ENCODE measurements at places on chromosomes 5 and 9.

GRCh38 chr5:2993301-2993700 lies 241.8 kb upstream of the IRX2 start:
- no peak for DNase-seq

DNA sequence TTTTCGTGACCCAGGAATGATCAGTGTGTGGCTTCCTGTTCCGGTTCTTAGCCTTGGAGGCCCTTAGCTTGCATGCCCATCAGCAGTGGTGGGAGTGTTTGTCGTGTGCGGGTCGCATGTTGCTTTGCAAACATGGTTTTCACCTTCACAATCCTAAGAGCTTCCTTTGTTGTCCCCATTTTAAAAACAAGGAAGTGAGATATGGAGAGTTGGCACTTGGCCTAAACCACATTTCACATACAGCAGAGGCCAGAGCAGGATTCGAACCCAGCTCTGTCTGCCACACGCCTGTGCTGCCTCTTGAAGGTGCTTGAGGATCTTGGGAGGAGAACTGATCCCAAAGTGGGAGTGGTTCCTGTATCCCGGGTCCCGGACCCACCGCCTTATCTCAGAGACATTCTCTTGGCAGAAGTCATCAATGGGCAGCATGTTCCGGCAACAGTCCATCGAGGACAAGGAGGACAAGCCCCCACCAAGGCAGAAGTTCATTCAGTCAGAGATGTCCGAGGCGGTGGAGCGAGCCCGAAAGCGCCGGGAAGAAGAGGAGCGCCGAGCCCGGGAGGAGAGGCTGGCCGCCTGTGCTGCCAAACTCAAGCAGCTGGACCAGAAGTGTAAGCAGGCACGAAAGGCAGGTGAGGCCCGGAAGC lies 38.2 kb upstream of the POMT1 start:
- no peak for DNase-seq

DNA sequence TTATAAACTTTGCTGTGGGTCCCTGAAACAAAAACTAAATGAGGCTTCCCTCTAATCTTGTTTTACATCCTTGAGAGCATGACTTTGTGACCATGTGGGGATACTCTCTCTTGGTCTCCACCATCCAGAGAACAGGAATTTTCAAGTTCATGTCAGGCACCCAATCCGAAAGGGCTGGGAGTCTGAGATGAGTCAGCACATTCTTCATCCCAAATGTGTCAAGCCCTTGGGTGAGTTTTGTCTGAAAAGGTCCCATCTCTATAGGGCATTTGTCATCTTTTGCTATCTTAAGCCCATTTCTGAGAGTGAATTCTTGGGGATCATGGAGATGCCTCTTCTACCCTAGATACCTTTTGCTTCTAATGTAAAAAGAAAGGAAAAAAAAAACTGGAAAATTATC lies 26.9 kb upstream of the RAPGEF6 start:
- DNase-seq = no peak

GRCh38 chr5:10540036-10540544 lies 23.8 kb upstream of the ANKRD33B start:
- DNase-seq = no peak

- no peak for DNase-seq
Measured at GRCh38 chr5:81162501-81162900, 70.6 kb upstream of the CKMT2 start.

DNA sequence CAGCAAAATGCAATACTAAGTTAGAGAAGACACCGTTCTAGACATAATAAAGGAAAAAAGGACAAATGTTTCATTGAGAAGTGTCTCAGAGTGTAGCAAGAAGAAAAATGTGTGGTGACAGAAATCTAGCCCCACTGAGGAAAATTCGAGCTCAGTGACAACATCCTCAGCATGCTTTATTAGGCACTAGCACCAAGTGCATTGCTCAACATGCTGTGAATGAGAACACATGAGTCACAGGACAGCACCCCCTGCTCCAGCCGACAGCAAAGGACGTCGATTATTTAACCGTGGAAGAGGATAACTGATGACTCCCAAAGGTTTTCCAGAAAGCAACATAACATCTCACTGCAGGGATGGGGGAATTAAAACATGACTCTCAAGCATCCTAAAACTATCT lies 182.7 kb downstream of the GNAQ start:
- no peak for DNase-seq

GRCh38 chr5:73284985-73285384 lies 112.0 kb downstream of the TMEM174 start:
- no peak for DNase-seq

DNA sequence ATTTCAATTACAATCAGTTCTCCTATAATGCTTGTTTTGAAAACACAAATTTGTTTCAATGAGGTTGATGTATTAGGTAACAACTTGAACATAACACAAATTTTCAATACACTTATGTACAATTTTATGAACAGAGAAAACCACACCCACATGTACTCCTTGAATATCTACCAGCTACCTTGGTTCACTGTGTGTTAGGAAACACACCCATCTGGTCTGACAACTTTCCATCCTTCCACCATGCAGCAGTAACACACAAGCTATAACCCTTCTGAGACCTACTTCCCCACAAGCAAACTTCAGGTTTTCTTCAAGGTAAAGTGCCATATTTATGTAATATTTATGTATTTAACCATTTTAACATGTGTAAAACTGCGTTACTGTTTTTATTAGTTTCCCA lies 36.4 kb upstream of the UBQLN1 start:
- DNase-seq = no peak

- no peak for DNase-seq
Measured at GRCh38 chr5:162664846-162665245, 597.3 kb downstream of the GABRG2 start.

- DNase-seq = no peak
Measured at GRCh38 chr5:157351802-157352092, 85.8 kb downstream of the CYFIP2 start.

DNA sequence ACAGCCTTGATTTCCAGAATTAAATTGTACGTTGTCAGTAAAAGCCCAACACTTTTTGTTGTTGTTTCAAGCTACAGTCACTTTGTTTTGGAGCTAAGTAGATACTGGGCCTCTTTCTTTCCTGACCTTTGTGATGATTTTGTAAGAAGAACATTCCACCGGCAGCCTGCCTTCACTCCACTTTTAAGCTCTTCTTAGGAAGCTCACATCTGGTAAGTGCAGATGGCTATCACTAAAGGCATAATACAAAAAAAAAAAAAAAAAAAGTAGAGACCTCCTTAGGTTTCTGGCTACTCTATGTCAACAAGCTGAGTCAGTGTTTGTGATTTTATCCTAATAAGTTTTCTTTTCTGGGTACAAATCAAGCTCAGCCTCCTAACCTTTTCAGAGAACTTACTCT lies 1922.1 kb upstream of the WWC1 start:
- no peak for DNase-seq

DNA sequence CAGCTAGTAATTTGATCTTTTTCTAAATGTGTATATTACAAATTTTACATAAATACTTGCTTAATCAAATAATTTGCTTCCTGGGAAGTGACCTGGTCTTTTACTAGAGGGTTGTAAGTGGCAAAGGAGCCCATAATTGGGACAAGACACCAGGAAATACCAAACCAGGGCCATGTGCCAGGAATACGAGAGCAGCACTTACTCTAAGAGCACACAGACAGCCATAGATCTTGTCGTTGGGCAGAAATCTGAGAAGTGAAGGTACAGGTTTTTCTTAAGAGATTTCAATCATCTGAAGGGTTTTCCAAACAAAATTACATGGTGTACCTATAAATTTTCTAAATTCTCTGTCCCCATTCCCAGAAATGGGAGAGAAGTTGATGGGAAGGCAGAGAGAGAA lies 179.3 kb downstream of the HINT1 start:
- DNase-seq = no peak

DNA sequence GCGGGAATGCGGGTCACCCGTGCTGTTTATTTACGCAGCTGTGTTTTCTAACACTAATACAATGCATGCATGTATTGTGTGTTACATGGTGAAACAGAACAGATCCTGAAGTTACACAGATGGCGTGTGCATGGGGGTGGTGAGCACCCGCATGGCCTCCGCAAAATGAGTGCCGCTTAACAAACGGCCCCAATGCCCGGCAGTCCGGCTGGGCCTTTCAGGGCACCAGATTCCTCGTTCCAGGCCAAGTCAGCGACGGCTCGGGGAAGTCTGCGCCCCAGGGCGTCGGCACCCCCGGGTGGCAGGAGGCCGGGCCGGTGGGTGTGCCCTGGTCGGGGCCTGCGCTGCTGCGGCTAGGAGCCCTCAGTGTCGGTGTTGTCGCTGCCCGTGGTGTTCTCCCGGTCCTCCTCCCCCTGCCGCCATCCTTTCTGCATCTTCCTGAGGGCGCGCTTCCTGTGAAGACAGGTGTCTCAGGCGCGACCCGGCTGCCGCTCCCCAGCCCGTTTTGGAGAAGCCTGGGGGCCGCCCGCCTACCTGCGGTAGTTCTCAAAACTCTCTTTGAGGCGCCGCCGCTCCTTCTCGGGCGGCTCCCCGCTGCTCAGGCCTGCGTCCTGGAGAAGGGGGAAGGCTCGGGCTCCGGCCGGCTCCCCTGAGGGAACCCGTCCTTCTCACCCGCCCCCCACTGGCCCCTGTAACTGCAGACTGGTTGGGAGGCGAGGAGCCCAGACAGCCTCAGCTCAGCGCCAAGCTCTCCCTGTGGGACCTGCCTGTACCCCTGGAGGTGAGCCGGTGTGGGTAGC lies 605 bp upstream of the DNLZ start:
- no peak for DNase-seq

GRCh38 chr9:26243726-26244125 lies 565.5 kb upstream of the TUSC1 start:
- DNase-seq = no peak

- no peak for DNase-seq
Measured at GRCh38 chr9:81566074-81566698, 123.2 kb downstream of the TLE1 start.

DNA sequence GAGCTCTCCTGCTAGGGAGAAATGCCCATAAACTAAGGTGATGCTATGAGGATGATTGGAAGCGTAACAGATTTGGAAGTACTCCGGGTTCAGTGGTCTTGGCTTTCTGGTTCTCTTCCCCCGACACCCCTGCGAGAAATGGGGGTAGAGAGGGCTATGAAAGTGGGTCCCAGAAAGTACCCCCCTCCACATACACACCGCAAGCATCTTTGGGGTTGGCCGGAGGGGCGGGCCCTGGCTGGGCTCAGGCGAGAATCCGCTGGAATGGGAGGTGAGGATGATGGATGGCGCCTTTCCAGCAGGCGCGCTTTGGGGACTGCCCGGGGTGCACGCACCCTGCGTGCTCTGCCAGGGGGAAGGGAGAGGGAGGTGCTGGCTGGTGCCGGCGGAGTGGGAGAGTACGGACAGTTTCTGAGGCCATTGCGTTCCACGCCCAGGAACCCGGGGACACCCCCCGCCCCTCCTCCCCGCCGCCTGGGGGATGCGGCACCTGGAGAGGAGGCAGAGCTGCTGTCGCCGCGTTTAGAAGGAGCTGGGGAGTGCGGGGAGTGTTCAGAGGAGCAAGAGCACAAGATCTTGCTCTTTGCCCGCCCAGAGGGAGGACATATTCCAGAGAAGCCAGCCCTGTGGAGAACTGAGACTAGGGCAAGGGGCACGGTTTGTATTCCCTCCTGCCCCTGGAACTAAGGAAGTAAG lies 1.9 kb downstream of the PCSK5 start:
- no peak for DNase-seq

DNA sequence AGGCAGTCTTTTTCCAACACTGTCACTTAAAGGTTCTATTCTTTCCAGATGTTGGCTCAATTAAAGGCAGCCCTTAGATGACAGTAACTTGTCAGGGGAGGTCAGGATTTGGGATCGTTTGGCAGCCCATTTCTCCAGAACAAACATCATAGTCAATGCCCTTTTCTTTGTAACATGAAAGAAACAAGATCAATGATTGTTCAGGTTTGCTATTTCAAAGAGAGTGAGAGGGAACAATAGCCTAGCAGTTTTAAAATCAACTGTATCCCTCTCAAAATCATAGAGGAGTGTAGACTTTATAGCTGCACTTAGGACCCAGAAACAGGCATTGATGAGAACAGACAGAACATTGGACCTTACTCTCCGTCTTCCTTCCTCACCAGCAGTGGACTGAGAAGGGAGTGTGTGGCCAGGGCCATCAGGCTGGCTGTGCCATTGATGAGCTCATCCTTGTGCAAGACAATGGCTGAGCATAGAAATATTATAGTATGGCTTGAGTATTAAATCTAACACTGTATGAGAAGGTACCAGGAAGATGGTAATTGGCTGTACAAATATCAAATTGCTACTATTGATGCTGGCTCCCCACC lies 130.0 kb downstream of the PIP5K1B start:
- DNase-seq = no peak

DNA sequence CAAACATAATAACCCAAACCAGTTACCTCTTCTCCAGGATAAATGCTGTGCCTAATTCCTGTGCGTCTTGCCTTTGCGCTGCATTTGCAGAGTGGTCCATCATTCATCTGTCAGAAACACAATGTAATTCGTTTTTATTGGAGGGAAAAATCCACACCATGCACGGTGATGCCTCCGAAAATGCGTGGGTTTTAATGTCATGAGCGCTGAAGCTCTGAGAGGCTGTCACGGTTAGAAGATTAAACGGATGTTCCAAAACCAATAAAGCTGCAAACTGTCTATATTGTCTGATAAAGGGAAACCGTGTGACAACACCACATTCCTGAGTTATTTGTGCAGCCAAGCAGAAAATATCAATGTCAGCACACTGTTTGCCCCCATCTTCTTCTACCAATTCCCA lies 27.4 kb downstream of the DROSHA start:
- no peak for DNase-seq

GRCh38 chr9:98045234-98046179 lies 11.0 kb upstream of the NANS start:
- DNase-seq = no peak

- DNase-seq = no peak
Measured at GRCh38 chr9:5876711-5877110, 14.0 kb upstream of the MLANA start.

DNA sequence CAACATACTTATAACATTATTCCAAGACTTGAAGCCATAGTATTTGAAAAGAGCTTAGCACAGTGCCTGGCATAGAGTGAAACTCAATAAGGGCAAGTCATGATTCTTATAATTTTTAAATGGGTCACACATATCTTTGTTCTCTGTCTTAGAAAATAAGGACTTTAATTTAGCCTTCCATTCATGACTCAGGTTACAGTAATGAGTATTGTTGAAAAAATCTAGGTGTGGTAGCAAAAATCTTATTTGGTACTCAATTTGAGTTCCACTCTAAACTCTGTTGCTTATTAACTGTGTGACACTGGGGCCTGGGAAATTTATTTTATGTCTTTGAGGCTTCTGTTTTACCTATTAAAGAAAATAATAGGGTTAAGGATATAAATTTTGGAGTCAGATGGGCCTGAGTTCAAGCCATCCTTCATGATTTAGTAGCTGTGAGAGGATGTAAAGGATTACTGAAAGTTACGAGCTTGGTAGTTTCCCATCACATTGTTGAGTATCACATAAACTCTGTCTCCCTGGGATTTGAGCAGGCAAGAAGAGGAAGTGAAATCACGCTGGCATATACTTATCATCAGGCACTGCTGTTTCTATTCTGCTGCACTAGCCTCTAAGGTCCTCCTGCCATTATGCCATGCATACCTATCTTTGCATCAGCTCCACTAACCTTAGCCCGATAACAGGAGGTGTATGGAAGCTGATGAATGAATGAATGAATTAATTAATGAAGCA lies 1.5 kb downstream of the SPINK9 start:
- DNase-seq = no peak
